Dorsolateral prefrontal cortex (tissue), 122 donors: ENCODE measurements at places on chromosomes 7 and 10.

- no peak for DNase-seq
Measured at GRCh38 chr7:4100148-4100547, 581.9 kb upstream of the FOXK1 start.

GRCh38 chr7:129166745-129167144 lies 21.7 kb upstream of the SMO start:
- no peak for DNase-seq

DNA sequence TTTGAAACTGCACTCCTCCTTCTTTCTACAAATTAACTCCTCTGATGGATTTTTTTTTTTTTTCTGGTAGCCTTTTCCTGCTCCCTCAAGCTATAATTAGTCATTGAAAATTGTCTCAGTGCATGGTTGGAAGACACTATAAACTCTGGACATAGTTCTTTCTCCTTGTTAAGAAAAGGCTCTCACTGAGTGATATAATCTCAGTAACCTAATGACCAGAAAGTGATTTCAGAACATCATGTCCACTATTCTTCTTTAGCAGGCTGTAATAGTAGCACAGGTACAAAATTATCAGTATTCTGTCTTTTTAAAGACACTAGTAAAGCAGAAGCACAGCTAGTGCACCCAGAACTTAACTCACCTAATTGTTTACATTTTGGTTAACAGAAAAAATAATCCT lies 752.6 kb upstream of the PHF14 start:
- no peak for DNase-seq

DNA sequence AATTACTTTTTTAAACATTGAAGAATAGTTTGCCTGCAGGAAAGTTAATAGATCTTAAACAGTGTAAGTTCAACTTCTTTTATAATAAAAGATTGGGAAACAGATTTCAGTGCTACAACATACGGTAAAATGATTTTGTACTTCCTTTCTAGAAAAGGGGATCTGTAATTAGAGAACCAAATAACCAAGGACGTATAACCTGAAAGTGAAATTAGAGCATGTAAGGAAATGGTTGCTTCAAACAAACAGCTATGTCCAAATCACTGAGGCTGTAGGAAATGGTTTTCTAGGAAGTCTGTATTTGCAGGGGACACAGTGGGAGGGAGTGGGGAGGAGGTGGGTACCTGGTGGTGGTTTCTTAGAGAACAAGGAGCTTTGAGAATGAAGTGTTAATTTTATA lies 57.9 kb upstream of the EXOC6 start:
- no peak for DNase-seq

GRCh38 chr10:101229266-101230182 lies at the start of gene LBX1:
LBX1 (minus strand) TSS chr10:101229463; CDS start chr10:101228815, 648 bp downstream.
- DNase-seq = no peak

DNA sequence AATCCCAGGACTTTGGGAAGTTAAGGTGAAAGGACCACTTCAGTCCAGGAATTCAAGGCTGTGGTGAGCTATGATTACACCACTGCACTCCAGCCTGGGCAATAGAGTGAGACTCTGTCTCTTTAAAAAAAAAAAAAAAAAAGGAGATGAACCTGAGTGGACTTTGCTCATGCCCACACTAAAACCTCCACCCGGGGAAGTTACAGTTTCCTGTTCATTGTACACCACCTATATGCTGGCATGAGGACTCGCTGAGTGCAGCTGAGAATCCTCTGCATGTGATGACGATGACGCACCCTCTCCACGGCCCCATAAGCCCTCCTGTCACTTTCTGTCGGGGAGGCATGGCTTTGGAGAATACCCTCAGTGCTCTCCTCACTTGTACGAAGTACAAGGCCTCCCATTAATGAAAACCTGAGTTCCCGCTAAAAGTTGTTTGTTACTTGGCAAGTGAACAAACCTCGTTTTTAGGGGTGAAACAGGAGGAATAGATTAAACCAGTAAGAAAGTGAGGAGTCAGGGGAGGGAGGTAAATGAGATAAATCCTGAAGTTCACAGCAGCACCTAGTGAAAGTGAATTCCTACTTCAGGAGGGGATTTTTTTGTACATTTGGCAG lies 15.9 kb downstream of the TMEM176B start:
- DNase-seq = no peak

DNA sequence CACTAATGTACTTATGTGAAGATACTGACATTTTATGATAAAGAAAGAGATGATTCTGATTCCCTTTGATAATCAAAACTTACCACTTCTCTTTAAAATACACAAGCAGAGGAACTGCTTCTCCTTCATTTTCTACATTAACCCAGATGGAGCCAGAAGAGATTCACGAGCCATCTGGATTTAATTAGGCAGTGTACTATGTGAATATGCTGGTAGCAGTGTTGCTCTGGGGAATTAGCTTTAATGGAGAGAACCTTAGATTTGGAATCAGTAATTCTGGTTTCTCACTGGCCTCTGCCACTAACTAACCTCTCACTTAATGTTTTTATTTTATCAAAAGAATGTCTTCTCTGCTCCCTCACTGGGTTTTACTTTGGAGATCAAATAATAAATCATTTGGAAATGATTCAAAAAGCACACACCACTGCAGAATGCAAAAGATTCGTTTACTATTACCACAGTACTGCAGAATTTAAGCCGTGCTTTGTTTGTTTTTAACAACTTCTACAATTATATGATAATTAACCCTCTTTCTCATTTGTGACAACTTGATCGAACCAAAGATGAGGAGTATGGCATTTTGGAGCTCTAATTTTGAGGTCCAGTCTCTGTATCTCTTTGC lies 77.5 kb upstream of the PHYHIPL start:
- no peak for DNase-seq

DNA sequence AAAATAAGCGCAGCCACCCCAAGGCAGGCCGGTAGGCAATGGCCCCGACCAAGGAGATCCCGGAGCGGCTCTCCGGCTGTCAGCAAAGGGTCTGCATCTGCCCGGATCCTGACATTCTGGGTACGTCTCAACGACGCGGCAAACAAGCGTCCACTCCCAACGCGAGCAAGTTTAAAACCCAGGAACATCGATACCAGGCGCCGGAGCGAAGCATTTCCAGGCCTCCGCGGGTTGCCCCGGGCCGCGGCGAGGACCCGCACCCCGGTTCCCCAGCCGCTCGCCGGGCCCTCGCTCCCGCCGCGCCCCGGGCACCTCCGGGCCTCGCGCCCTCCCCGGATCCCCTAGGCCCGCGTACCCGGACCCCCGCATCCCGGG lies 453 bp downstream of the URGCP start:
- DNase-seq = peak; percentile 39

GRCh38 chr7:24788961-24789576 lies 31.8 kb upstream of the GSDME start:
- no peak for DNase-seq

DNA sequence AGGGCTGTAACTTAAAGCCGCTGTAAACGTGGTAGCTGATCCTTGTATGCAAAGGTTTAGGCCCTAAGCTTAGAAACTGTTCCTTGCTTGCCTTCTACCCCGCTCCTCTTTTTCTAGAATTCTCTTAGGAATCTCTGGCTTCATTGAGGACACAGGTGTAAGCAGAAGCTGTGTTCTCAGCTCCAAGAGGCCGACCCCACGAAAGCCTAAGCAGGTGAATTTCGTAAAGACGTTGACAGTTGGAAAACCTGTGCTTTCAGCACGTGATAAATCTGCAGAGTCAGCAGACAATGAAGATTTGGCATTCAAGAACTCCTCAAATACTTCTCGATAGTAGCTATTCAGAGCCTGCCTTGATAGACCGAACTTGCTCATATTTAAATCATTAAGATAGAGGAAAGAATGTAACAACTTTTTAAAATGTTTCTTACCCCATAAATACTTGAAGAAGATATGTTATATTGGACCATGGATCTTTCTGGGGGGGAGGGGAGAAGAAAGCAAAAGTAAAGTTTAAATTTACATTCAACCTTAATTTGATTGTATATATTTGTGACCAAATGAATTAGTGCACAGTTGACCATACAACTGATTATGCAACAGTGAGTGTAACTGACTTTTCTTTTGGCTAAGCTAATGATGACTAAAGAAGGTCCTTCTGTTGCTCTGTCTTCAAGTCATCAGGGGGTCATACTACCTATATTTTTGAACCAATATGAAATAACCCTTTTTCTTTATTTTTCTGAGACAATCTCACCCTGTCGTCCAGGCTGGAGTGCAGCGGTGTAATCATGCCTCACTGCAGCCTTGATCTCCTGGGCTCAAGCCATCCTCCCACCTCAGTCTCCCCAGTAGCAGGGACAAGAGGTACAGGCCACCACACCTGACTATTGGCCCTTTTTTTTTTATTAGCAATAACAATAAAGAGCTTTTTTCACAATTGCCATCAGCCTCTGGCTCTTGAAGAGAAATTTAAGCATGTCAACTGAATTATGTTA lies 1.2 kb upstream of the GDI2 start:
- no peak for DNase-seq

- DNase-seq = no peak
Measured at GRCh38 chr7:16921644-16922257, 40.0 kb upstream of the AGR3 start.

DNA sequence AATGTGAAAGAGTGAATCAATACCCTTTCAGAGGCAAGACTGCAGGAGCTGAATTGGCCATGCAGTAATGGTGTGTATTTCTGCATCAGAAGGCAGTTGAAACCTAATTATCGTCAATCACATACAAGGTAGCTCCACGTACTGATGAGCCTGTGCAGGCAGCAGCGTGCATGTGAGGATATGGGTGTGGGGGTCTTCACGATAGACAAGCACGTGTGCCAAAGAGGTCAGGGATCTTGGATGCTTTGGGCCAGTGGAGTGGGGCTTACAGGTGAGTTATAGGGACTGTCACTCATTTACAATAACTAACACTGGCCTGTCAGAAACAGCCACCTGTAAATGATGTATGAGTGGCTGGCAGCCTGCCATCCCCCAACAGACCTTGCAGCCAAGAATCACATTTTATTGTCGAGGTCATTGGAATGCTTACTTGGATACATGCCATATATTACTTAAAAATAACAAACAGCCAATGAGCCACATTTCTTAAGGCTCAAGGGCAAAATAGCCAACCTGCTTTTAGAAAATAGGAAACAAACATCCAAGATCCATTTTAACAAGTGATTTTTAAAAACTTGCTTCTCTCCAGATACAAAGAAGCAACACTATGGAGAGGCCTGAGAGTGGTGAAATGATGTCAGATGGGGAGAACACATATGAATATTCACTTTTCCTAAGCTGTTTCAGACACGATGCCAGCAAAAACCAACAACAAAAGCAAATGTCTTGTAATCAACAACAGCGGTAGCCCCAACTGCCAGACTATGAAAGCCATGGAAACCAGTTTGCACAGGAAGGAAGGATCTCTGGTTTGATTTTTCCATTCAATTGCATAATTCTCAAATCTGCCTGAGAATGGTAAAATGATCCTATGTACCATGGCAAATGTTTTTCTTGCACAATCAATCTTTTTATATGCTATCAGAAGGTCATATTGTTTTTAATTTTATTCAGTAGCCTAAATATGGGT lies 210.7 kb downstream of the SKAP2 start:
- DNase-seq = no peak

DNA sequence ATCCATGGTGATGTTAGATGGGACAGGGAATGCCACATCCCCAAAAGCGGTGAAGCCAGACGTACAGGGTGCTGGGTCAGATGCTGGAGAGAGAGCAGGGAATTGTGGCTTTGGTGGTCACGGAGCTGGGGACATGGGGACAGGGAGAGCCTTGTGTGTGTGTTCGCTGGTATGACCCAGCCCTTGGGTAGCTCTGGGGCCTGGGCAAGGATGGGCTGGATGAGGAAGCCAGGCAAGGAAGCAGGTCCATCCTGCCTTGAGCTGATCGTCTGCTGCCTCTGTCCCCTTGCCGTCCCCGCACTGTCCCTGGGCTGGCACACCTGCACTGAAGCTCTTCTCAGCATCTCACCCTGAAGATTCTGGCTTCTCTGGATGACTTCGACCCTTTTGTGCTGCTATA lies 15.4 kb upstream of the CLDN4 start:
- DNase-seq = no peak

GRCh38 chr10:61164458-61165160 lies 220.6 kb upstream of the RHOBTB1 start:
- DNase-seq = no peak

DNA sequence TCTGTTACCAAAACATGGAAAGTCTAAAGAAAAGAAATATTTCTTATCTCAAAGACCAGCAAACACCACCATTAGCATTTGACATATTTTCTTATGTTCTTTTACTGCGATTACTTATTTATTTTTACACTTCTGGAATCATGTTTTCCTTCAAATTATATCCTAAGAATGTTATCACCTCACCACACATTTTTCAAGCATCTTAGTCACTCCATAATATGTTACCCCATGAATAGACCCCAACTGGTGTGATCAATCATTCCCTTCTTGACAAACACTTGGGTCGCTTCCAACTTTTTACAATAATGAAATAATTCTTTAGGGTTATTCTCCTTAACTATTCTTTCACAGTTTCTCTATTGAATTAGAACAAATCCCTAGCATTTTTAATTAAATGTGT lies 67.4 kb downstream of the AMPH start:
- DNase-seq = no peak

DNA sequence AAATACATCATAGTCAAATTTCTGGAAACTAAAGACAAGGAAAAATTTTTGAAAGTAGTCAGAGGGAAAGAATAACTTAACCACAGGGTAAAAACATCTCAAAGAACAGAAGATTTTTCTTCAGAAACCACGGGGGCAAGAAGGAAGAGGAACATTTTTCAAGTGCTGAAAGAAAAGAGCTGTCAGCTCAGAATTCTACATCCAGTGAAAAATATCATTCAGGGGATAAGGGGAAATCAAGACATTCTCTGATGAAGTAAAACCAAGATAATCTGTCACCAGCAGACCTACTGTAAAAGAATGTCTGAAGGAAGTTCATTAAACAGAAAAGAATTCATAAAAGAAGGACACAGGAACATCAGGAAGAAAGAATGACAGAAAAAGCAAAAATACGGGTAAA lies 111.2 kb upstream of the TMEM72 start:
- no peak for DNase-seq

GRCh38 chr7:107405559-107405958 lies 64.3 kb upstream of the GPR22 start:
- DNase-seq = no peak

DNA sequence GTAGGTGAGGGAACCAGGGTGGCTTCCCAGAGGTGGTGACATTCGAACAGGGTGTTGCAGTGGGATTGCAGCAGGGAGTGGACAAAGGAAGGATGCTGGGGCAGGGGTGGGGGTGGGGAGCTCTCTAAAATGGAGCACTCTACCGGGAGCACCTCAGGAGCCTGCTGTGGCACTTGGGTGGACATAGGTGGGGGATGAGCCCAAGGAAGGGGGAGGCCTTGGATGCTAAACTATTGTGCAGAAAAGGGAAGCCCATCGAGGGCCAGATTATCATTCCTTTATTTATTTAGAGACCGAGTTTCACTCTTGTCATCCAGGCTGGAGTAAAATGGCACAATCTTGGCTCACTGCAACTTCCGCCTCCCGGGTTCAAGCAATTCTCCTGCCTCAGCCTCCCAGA lies 3.3 kb upstream of the STX1A start:
- no peak for DNase-seq

DNA sequence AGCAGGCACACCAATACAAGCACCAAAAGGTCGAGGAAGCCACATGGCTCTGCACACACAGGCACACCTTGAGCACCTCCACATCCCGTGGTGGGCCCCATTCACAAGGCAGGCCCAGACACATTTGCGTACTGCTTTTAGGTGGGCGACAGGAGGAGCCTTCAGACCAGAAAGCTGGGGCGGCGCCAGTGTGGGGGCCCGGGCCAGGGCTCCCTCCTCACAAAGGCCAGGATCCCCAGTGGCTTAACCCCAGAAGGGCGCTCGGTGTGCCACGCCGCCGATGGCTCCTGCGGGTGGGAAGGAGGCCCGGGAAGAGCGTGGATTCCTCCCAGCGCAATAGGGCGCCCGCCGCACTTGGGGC lies 2.8 kb upstream of the SMARCD3 start:
- no peak for DNase-seq

GRCh38 chr7:1919539-1920265 lies 249.6 kb downstream of the ELFN1 start:
- DNase-seq = peak; percentile 65
